ENCODE measurements at places on chromosomes 4 and X.

GRCh38 chr4:189304167-189304566 is 636.5 kb upstream of the FRG1 start:
- DNase-seq: no peak

- no peak for DNase-seq
These were observed 45.9 kb downstream of the FREM3 start for GRCh38 chr4:143654571-143654970.

DNA sequence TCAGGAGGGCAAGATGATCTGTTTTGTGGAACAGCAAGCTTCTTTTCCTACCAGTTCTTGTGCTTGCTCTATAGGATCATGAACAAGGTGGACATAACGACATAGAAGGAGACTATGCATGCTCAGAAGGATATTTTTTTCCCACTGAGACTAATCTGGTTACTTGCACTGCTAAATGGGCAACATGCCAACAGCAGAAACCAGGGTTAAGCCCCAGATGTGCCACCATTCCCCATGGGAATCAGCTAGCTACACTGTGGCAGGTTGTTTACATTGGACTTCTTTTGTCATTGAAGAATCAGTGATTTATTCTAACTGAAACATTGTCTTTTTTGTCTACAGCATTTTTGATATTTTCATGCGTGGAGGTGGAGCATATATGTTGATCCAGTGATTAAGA is 165.6 kb downstream of the C4orf33 start:
- no peak for DNase-seq

GRCh38 chrX:130165181-130165702 is 399 bp downstream of the AIFM1 start:
- no peak for DNase-seq

- no peak for DNase-seq
These were observed 159.5 kb upstream of the USP38 start for GRCh38 chr4:143025081-143025704.

GRCh38 chrX:154779261-154779660 is 16.6 kb downstream of the DKC1 start:
- DNase-seq: no peak
